ENCODE measurements at places on chromosomes 12 and 14. TPM values are rescaled to one million over a fixed set of nuclear protein-coding genes. Genes with fewer than 3 reads are reported as not detected.

FAM181A gene
- total RNA-seq: not detected

LPCAT3 gene
- total RNA-seq: 34.3 TPM

DNA sequence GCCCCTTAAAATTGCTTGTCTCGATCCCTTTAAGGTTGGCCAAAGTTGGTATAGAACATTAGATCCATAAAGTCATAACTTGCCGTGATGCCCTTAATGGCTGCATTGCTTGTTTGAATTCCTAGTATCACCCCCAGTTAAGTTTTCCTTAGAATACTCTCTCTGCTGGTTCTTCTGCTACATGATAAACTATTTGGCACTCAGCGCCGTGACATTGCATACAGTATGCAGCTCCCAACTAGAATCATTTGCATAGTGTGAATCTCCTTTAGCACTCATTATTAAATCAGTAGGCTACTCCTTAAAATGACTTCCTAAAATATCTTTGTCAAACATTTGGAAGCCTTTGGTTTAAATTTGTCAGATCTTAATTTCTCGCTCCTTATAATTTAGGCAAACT lies 42.2 kb downstream of the KNTC1 start:
- DNase-seq: no peak

- no peak for DNase-seq
Measured at GRCh38 chr12:111626230-111626629, 27.1 kb upstream of the ATXN2 start.

CD27 gene
- total RNA-seq: 66.7 TPM

TBX5 gene
- total RNA-seq: not detected

MSRB3 gene
- 5.9 TPM for total RNA-seq

DNA sequence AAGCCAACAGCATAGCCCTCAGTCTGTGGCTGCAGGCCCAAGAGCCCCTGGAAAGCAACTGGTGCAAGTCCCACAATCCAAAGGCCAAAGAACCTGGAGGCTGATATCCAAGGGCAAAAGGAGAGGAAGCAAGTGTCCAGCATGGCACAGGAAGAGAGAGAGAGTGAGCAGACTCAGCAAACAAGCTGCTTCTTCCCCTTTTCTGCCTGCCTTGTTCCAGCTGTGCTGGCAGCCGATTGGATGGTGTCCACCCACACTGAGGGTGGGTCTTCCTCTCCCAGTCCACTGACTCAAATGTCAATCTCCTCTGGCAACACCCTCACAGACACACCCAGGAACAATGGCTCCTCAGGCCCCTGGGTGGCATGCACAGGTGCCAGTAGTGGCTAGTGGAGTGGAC lies 33.5 kb downstream of the SMCO2 start:
- DNase-seq: no peak

TDRD9 gene
- total RNA-seq: 1.0 TPM
